ENCODE measurements at places on chromosomes 16 and 17.

DNA sequence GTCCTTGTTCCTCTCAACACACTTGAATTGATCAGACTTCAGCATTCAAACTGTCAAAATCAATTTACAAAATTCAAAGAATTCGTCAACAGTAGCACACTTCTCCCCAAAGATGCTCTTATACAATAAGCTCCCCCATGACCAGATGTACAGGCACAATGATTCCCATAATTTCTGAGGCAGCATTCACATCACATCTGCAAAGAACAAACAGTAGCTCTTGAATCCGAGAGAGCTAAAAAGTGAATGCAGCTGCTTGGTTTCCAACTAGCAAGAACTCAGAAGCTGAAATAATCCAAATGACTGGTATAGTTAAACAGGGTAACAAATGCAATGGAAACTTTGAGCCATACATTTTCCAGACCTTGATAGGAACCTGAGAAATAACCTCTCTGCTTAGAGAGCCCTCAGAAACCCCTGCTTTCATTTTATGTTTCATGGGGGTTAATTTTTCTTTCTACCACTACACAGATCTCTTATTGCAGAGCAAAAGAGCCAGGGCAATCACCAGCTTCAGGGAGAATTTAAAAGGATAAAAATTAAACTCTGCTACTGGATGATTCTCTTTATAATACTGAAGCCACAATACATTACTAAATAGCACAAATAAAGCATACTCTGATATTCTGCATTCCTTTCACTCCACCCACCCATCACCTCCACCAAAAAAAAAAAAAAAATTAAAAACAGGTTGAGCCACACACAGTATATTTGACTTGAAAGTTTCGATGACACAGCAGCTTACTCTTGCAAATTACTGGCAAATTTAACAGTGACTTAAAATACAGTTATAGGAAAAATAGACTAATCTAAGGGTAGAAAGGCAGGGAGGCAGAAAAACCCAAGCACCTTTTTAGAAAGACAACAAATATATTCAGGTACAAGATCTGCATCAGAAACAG is 23.1 kb upstream of the TMEM97 start:
- DNase-seq, result no peak

DNA sequence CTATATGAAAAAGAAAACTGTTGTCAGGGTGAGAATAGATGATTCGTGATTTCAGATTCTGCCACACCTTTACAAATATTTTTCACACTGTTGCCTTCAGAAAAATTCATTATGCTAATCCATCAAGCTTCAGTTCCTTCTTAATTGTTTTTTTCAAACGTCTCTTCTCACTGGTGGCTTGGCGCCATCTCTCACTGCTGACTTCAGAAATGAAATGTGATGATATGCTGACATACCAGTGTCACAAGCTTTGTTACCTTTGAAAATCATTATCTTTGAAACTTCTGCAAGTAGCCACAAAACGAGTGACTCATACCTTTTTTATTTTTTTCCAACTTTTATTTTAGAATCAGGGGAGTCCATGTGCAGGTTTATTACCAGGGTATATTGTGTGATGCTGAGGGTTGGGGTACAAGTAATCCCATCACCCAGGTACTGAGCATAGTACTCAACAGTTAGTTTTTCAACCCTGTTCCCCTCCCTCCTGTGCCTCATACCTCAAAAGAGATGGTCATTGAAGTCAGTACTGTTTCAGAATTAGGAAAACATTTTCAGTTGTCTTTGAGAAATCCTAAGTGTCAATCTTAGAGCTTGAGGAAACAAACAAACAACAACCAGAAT is 14.0 kb upstream of the KRT222 start:
- DNase-seq, result no peak

DNA sequence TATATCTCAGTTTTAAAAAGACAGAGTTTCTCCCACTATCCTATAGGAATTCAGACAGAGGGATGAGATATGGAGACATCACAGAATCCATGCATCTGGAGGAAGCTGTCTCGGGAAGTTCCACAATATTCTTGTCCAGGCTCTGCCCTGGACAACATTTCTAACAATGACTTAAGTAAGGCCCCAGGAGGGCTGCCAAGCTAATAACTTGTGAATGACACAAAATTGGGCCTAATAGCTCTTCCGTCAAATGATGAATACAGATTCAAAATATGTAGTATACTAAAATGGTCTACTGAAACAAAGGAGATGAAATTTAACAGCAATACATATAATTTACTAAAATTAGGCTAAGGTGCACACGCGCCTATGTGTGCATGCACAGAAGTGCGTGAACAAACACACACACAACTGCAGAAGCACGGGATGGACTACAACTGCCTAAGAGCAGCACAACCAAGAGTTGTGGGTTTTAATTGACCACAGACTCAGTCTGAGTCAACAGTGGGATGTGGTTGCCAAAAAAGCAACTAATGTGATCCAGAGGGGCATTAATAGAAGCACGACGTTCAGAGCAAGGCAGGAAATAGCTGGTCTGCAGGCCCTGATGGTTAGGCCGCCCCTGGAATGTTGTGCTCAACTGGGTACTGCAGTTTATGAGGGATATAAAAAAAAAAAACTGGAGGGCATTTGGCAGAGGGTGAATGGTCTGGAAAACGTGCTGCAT is 26.3 kb upstream of the HS3ST2 start:
- no peak for DNase-seq

GRCh38 chr17:55283256-55283965 is 18.7 kb downstream of the HLF start:
- no peak for DNase-seq

DNA sequence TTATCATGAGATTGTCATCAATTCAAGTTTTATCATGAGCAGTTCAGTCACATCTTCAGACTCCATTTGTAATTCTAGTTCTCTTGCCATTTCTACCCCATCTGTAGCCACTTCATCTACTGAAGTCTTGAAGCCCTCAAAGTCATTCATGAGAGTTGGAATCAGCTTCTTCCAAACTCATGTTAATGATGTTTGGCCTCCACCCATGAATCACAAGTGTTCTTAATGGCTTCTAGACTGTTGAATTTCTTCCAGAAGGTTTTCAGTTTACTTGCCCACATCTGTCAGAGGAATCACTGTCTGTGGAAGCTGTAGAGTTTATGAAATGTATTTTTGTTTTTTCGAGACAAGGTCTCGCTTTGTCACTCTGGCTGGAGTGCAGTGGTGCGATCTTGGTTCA is 16.0 kb downstream of the NSRP1 start:
- DNase-seq, result no peak

- DNase-seq, result no peak
Measured at GRCh38 chr17:65730711-65731169, 169.3 kb upstream of the AXIN2 start.

GRCh38 chr16:46428108-46429061 is 192.8 kb downstream of the SHCBP1 start:
- no peak for DNase-seq

DNA sequence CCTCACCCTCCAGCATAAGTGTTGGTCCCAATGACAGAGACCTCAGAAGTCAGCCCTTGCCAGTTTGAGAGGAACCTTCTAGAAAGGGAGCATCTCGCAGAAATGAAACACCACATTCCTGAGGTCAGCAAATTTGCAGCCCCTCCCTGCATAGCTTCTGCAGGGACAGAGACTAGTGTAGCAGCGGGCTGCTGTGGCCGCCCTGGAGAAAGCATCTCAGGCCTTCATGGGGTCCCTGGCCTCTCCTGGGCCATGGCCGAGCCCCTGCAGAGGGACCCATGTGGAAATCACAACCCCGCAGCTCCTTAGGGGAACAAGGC is 11.4 kb downstream of the HS3ST6 start:
- DNase-seq, result no peak

- no peak for DNase-seq
Measured at GRCh38 chr17:57788725-57789124, 43.6 kb upstream of the CCDC182 start.

DNA sequence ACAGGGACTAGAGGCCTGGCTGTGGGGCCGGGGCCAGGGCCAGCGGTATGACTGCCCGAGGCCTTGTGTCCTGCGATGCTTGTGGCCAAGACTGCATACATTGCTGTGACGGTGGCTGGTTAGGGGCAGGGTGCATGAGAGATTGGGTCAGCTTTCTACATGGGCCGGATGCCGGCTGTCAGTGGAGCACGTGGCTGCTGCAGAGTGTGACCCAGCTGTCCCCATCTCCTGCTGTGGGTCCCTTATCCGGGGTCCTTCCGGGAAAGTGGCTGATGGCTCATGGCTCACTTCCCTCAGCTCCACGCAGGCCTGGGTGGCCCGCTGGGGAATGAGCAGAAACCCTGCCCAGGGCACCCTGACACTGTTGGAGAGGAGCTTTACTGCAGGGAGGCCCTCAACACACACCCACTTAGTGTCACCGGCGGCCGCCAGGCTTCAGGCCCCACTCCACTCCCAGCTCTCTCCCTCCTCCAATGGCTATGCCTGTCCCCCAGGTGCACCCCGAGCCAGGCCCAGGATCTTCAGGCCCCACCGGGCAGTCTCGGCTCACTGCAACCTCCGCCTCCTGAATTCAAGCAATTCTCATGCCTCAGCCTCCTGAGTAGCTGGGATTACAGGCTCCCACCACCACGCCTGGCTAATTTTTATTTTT is 808 bp upstream of the RGS11 start:
- DNase-seq, result no peak

GRCh38 chr16:52592778-52593177 is 45.8 kb upstream of the TOX3 start:
- DNase-seq, result no peak
